ENCODE measurements at places on chromosomes 16 and 17. TPM values are rescaled to one million over a fixed set of nuclear protein-coding genes. Genes with fewer than 3 reads are reported as not detected.

SOST gene
- not detected for total RNA-seq

TMEM114 gene
- total RNA-seq: not detected

CREBBP gene
- total RNA-seq: 60.2 TPM

TBC1D28 gene
- total RNA-seq: not detected

LGALS9B gene
- not detected for total RNA-seq

TBX6 gene
- 0.46 TPM for total RNA-seq

ACSM2A gene
- not detected for total RNA-seq

CDRT15 gene
- not detected for total RNA-seq

HIC1 gene
- total RNA-seq: 1.4 TPM

GPRC5C gene
- 57.1 TPM for total RNA-seq

UNC119 gene
- 44.7 TPM for total RNA-seq

TLCD3A gene
- 30.4 TPM for total RNA-seq

KLHL10 gene
- not detected for total RNA-seq

GAS7 gene
- 0.05 TPM for total RNA-seq

RRAD gene
- 4.3 TPM for total RNA-seq

SULT1A2 gene
- total RNA-seq: not detected

RBFOX1 gene
- total RNA-seq: not detected

Measured in Panc1 (cell line).